Small intestine (tissue), 16 donors: ENCODE measurements at places on chromosomes 12 and 14. TPM values are rescaled to one million over a fixed set of nuclear protein-coding genes. Genes with fewer than 3 reads are reported as not detected.
A peak's percentile ranks its signal among the peaks of the same experiment; 100 is the strongest.

DNA sequence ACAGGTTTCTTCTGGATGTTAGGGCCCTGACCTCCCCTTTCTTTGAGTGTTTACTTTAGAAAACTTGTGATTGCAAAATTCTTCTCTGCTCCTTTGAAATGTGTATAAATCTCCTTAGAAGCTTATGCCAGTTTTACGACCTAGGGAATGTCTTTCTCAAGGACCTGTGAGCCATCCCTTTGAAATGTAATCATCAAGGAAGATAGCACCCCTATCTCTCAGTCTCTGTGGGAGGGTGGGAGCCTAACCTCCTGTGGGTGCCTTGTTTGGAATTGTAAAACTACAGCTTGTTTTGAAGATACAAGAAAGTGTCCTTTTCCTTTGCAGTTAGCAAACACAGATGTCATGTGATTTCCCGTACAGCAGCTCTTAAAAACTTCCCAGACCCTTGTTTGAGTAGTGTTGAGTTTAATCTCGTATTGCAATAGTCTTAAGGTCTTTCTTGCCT, 3.3 kb downstream of the OR10AD1 start:
- H3K4me1 ChIP-seq = peaks cover 22% of the 10 kb centered on the region
- H3K36me3 ChIP-seq = no peaks in the 10 kb centered on the region
- DNase-seq = no peak

CACNB3 gene
- polyA plus RNA-seq = 12.2 TPM

GRCh38 chr14:21382095-21382494, 1.7 kb downstream of the SUPT16H start:
- no peak for DNase-seq
- no peaks in the 10 kb centered on the region for H3K27me3 ChIP-seq
- no peak overlapping the region for H3K4me3 ChIP-seq
- peaks cover 1% of the 10 kb centered on the region for H3K36me3 ChIP-seq
- H3K27ac ChIP-seq = no peak overlapping the region
- no peaks in the 10 kb centered on the region for H3K4me1 ChIP-seq

- H3K27me3 ChIP-seq = no peaks in the 10 kb centered on the region
- peaks cover 2% of the 10 kb centered on the region for H3K36me3 ChIP-seq
- H3K27ac ChIP-seq = peak within 1 kb of the TSS; percentile 84
- H3K4me1 ChIP-seq = peaks cover 15% of the 10 kb centered on the region
Observed at GRCh38 chr12:89525824-89526770, at the start of gene POC1B. Gene POC1B, minus strand, starts transcription at chr12:89526047. Its CDS starts 152 bp downstream, at chr12:89525895.

DNA sequence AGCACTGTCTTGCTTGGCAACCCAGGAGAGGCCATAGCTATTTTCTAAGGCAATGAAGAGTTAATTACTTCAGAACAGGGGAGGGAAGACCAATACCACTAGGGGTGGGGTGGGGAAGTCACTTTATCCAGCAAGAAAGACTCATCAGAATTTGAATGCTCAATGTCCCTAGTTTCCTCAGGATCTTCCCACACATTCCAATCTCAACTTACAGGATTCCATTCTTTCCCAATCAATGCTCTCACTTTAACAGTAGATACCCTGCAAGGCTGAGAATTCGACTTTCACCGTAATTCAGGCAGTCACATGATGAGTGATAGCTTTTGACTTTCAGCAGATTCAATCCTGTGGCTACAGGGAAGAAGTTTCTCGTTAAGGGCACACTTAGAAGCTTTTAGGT, 526.6 kb upstream of the SEL1L start:
- DNase-seq = no peak
- H3K27ac ChIP-seq = no peak overlapping the region
- H3K4me3 ChIP-seq = no peak overlapping the region
- H3K36me3 ChIP-seq = no peaks in the 10 kb centered on the region

LRRC10 gene
- not detected for polyA plus RNA-seq

DNA sequence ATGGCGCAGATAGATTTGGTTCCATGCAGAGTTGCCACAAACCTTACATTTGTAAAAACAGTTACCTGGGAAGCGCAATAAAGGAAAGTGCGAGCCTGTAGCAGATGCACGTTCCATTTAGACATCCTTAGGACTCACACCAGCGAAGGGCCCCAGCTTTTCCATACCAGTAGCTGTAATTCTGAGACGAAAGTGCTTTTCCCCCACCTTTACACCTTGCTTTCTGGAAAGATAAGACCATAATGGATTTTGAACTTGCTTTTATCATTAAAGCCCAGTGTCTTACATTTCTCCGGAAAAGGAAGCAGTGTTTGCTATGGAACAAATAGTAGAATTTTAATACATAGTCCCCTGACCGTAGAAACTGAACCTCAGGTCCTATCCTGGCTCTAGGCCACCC, 616 bp upstream of the CCDC77 start:
- no peak for DNase-seq
- peak overlapping the region; percentile 60 for H3K4me3 ChIP-seq

DNA sequence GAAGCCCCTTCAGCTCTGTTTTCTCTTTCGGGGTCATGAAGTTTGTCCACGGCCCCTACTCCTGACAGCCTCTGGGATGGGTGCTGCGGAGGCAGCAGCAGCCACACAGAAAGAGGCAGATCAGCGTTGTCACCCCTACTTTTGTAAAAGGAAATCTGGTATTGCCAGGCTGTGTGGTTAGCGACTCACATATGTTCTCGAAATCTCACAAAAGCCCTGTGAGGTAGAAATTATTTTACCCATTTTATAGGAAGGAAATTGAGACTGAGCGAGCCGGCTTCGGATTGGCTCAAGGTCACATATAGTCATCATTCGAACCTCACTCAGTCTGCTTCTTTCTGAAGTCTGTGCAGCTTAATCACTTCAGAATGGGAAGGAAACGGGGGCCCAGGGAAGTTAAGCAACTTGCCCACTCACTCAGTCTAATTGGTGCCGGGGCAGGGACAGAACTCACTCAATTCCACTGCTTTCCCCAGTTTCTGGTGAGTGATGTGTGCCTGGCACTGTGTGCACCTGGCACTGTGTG, 1.1 kb upstream of the CKAP4 start:
- peak overlapping the region; percentile 80 for H3K27ac ChIP-seq
- H3K27me3 ChIP-seq = no peaks in the 10 kb centered on the region
- DNase-seq = peak; percentile 19
- H3K4me1 ChIP-seq = peaks cover 2% of the 10 kb centered on the region
- no peak overlapping the region for H3K4me3 ChIP-seq

OTX2 gene
- not detected for polyA plus RNA-seq

DNA sequence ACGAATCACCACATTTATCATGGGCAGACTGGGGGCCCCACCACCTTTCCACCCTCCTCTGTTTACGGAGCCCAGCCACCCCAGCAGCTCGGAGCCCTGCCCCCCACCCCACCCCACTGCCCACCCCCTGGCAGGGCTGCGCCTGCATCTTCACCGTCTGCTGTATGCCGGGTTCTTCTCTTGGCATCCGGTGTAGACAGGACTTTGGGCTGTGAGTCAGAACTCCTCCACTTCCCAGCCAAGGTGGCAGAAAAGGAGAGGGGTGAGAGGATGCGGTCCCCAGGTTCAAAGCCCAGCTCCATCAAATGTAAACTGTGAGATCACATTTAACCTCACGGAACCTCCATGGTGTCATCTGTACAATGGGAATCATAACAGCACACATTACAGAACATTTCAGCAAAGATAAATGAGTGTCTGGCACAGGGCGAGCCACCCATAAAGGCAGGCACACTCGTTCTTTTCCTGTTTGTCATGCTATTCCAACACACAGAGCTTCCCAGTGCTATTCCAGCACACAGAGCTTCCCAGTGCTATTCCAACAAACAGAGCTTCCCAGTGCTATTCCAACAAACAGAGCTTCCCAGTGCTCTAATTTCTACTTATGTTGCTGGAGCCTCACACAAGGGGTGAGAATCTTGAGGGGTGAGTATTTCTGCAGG, 292.7 kb upstream of the RTL1 start:
- H3K36me3 ChIP-seq = no peaks in the 10 kb centered on the region
- H3K4me1 ChIP-seq = no peaks in the 10 kb centered on the region
- H3K27me3 ChIP-seq = no peaks in the 10 kb centered on the region
- no peak for DNase-seq

DNA sequence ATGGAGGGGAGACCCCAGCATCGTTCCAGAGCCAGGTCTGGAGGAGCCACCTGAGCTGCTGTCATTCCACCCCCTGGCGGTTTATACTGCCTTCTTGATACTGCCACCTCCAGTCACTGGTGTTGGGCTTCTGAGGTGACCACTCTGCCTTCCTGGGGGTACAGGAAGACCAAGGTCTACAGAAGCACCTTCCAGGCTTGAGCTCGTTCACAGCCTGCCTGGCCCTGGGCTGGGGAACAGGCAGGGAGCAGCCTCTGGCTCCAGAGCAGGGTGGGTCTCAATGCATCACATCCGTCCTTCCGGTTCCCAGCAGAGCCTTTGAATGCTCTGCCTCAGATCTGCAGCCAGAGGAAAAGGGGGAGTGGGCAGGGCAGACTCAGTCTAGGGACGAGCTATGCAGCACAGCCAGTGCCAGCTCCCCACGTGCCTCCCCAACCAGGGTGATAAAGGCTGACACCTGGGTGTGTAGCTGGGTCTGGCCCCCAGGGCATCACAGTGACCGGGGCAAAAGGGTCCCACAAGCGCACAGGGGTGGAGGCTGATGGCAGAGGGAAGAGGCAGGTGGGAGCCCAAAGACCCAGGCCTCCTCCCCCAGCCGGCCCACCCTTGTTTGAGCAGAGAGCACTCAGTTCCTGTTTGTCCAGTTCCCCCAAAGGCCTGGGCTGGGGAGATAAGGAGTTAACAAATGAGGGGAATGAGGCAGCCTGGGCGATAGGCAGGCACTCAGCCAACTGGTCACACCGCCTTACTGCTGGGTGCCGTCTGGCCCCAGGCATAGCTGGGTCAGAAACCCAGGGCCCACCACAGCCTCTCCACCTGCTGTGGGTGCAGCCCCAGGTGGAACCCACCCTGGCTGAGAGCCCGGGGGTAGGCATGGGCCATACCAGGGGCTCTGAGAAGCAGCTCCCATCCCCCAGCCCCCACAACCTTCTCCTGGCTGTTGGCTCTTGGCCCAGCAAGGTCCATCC, 17.1 kb downstream of the DEGS2 start:
- H3K27me3 ChIP-seq = no peaks in the 10 kb centered on the region
- H3K4me1 ChIP-seq = peaks cover 17% of the 10 kb centered on the region
- peak overlapping the region; percentile 80 for H3K27ac ChIP-seq
- no peak overlapping the region for H3K4me3 ChIP-seq

DNA sequence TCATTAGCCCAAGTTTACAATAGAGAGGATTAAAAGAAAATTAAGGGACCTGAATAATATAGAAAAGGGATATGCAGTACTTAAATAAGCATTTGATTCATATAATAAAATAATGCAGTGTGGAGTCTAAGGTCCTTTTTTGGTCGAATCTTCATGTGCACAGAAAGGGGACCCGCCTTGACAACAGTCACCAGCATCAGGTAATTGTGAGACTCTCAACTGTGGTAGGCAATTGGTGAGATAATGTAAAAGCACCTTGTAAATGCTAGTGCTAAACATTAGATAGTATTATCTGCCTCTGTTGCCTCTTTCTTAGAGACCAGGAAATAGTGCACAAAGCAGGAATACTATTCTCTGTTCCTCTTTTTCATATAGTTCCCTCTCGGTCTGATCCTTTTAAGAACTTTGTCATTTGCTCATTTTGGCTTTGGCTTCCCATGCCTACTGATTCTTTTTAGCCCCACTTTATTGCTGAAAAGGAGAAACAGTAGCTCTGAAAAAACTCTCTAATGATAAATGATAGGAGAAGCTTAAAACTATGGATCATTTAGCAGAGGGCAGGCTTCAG, 17.5 kb downstream of the CHPT1 start:
- H3K36me3 ChIP-seq = no peaks in the 10 kb centered on the region
- H3K4me3 ChIP-seq = no peak overlapping the region
- peaks cover 38% of the 10 kb centered on the region for H3K4me1 ChIP-seq
- peak overlapping the region; percentile 77 for H3K27ac ChIP-seq
- H3K27me3 ChIP-seq = no peaks in the 10 kb centered on the region

NOVA1 gene
- polyA plus RNA-seq = 1.5 TPM

DNA sequence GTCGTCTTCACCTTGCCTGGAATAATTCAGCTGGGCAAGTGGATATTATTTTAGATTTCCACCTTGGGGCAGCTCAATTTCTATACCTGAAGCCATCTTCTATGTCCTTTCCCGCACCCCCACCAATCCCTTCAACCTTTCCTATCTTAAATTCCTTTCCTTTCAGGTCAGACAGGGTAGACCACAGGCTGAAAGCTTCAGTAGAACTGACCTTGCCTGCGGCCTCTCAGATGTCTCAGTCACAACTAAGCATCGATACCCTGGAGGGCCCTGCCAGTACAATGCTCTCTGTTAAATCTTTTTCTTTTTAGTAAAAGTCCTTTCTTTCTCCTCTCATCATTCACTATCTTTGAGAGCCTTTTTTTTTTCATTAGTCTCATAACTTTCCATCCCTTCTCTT, 38.9 kb downstream of the SLC2A14 start:
- no peak overlapping the region for H3K4me3 ChIP-seq
- H3K36me3 ChIP-seq = no peaks in the 10 kb centered on the region
- H3K4me1 ChIP-seq = no peaks in the 10 kb centered on the region
- H3K27me3 ChIP-seq = peaks cover 2% of the 10 kb centered on the region

BEGAIN gene
- 2.9 TPM for polyA plus RNA-seq

- DNase-seq = peak; percentile 50
- peak within 1 kb of the TSS; percentile 14 for H3K27ac ChIP-seq
- no peaks in the 10 kb centered on the region for H3K27me3 ChIP-seq
Observed at GRCh38 chr12:55707841-55708694, at the start of gene ITGA7. Gene ITGA7, minus strand, starts transcription at chr12:55707904. Its CDS starts 222 bp downstream, at chr12:55707682.

DNA sequence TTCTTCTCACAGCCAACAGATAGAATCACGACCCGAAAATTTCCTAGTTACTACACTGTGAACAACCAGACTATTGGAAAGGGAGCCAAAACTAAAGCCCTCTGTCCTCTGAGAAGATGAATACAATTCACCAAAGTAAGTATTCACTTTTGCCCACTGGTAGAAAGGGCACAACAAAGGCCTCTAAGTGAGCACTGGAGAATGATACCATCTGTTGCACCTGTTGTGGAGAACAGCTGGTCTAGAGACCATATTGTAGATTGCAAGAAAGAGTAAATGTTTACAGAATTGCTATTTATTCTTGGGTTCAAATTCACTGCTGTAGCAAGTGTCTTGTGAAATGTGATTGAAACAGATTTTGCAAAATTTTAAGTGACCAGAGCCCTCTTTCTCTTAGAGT, 46.9 kb upstream of the ANO6 start:
- no peak overlapping the region for H3K27ac ChIP-seq
- H3K36me3 ChIP-seq = peaks cover 2% of the 10 kb centered on the region
- H3K4me3 ChIP-seq = no peak overlapping the region
- H3K4me1 ChIP-seq = no peaks in the 10 kb centered on the region

- no peaks in the 10 kb centered on the region for H3K27me3 ChIP-seq
- no peaks in the 10 kb centered on the region for H3K4me1 ChIP-seq
- H3K4me3 ChIP-seq = no peak overlapping the region
- no peak overlapping the region for H3K27ac ChIP-seq
Observed at GRCh38 chr14:49959822-49960408, 67.0 kb downstream of the ARF6 start.

GRCh38 chr14:56797003-56797568, 13.2 kb downstream of the OTX2 start:
- peaks cover 2% of the 10 kb centered on the region for H3K4me1 ChIP-seq
- no peak overlapping the region for H3K27ac ChIP-seq
- DNase-seq = no peak
- H3K36me3 ChIP-seq = no peaks in the 10 kb centered on the region
- no peak overlapping the region for H3K4me3 ChIP-seq
